ENCODE measurements at places on chromosomes 1 and 21.

- no peak for DNase-seq
Measured at GRCh38 chr1:184912392-184912791, 61.9 kb downstream of the NIBAN1 start.

GRCh38 chr1:226308166-226308722, 720 bp downstream of the LIN9 start:
- no peak for DNase-seq

- DNase-seq: no peak
Measured at GRCh38 chr1:30322859-30323257, 400.5 kb downstream of the MATN1 start.

DNA sequence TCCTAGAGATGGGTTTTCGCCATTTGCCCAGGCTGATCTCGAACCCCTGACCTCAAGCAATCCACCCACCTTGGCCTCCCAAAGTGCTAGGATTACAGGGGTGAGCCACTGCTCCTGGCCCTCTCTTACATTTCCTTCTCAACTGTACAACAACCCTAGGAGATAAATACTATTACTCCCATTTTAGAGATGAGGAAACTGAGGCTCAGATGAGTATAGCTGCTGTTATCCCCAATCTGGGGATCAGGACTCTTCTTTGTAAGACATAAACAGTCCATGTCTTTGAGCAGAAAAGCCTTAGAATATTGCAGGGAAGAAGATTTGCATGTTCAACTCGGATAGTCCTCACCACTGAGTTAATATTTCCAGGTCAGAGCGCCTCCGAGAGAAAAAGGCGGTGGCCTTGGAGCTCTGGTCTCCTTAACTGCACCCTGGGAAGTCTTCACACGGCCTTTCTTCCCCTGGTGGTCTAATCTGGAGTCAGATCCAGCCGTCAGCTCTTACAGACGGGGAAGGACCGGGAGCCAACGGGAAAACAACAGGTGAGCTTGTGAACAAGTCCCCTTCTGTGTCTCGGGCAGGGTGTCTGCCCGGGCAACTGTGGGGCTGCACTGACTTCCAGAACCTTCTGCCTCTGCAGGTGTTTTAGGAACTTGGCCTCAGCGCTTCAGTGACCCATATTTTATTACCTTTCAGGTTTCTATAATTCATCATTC, 5.9 kb upstream of the OLIG1 start:
- DNase-seq: no peak

DNA sequence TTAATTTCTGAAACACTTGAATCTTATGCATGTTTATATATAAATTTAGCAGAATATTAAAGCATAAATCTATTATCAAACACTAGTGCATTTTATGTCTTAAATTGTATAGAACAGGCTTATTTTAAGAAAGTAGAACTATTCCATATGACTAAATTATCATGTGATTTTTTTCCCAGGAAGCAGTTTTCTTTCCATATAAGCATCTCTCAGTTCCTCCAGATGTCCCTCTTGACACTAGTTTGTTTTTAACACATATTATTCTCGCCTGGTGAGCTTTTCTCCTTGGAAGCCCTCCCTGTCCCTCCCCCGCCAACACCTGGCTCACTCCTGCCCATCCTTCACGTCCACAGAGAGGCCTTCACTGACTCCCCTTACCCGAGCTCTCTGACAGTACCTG, 48.3 kb upstream of the BCAR3 start:
- DNase-seq: no peak

GRCh38 chr1:42931911-42932422, 26.7 kb downstream of the SLC2A1 start:
- no peak for DNase-seq

- DNase-seq: no peak
Measured at GRCh38 chr1:156805766-156806511, 10.7 kb downstream of the SH2D2A start.

DNA sequence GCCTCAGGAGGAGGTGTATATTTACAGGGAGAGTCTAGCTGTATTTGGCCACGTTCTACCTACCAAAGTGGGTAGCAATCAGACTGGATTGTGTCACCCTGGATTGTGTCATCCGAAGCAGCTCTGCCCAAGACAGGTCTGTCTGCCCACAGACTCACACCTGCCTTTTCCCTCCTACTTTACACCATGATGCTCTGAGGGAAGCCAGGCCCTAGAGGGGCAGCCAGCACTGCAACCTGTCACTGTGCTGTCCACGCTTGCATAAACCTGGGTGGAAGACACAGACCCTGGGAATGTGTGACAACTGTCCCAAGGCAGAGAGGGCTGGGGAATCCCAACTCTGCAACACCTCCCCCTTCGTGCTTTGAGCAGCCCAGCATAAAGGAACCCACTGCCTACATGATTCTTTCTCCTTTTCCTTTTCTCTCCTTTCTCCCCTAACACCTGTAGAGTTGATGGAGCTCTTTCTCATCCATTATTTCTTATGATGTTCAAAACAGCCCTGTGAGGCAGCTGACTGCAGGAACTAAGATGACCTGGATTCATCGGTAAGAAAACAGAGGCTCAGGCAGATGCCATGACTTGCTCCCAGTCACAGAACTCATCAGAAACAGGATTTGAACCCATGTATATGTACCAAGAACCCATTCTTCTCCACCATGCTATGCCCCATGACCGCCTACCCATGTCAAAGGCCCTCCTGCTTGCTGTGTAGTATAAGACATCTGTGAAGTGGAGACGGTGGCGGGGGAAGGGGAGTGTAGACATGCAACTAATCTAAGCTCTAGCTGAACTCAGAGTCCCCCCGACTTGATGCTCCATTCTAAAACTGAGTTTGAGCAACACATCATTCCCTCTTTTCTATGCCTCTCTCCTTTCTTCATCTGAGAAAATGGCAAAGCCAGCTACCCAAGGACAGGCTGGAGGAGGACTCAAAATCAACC, 55.9 kb downstream of the ITPKB start:
- no peak for DNase-seq

DNA sequence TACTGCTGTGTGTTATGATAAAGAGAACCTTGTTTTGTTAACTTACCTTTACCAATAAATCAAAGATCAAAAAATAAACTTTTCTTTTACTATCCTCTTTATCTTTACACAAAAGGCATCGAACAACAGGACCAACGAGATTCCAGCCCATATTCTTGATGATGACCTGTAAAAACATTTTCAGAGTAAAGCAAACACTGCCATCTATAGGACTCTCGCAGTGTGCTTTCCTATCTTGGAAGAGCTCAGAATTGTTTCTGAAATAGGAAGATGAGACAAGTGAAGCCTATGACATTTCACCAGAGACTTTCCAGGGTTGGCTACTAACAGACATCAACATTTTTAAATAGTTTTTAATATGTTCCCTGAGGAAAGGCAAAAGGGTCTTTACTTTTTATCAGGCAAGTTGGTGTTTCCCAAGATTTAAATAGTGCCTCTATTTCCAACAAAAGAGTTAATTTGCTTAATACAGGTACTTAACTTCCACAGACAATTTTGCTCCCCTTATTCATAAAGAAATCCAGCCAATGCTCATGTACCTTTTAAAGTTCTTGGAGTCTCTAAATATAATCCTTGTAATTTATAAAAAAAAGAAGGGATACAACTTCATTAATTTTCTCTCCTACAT, 7.3 kb downstream of the GLMN start:
- DNase-seq: no peak

Measured in HS-5 (cell line).